ENCODE measurements at places on chromosomes 3 and 15. TPM values are rescaled to one million over a fixed set of nuclear protein-coding genes. Genes with fewer than 3 reads are reported as not detected.

SERINC4 gene
- total RNA-seq: under 0.01 TPM

HYKK gene
- total RNA-seq: 0.49 TPM

LMAN1L gene
- total RNA-seq: not detected

LHFPL4 gene
- total RNA-seq: 29.5 TPM

PRSS50 gene
- total RNA-seq: 0.25 TPM

SOX14 gene
- total RNA-seq: not detected

CRABP1 gene
- total RNA-seq: 16.5 TPM

GOLGA6L7 gene
- not detected for total RNA-seq

HDC gene
- total RNA-seq: not detected

MAP6D1 gene
- 5.2 TPM for total RNA-seq

THAP10 gene
- 3.9 TPM for total RNA-seq

SLC12A1 gene
- 0.98 TPM for total RNA-seq

PTPRG gene
- 54.8 TPM for total RNA-seq

ZNF609 gene
- total RNA-seq: 32.2 TPM

TEX55 gene
- total RNA-seq: not detected

PTX3 gene
- total RNA-seq: 14.0 TPM

ACTRT3 gene
- 2.2 TPM for total RNA-seq

PLOD2 gene
- total RNA-seq: 11.3 TPM

FILIP1L gene
- 2.2 TPM for total RNA-seq

DUOXA2 gene
- not detected for total RNA-seq

PAK6 gene
- 14.3 TPM for total RNA-seq

LRTM1 gene
- not detected for total RNA-seq

SYNPR gene
- 44.5 TPM for total RNA-seq

Data from temporal lobe (tissue), 4 donors.